ENCODE measurements at places on chromosomes 7 and 10. TPM values are rescaled to one million over a fixed set of nuclear protein-coding genes. Genes with fewer than 3 reads are reported as not detected.

The SFTPD gene
- not detected for total RNA-seq

The SLC29A4 gene
- total RNA-seq, result 0.14 TPM

The ZNF212 gene
- total RNA-seq, result 6.6 TPM

The NODAL gene
- total RNA-seq, result not detected

The AUTS2 gene
- 49.4 TPM for total RNA-seq

- DNase-seq, result no peak
These were observed 212.3 kb downstream of the DKK1 start for GRCh38 chr10:52526251-52526823.

- DNase-seq, result no peak
These were observed 577 bp downstream of the PRSS37 start for GRCh38 chr7:141840708-141841107.

- no peak for DNase-seq
These were observed 34.9 kb upstream of the KIAA1217 start for GRCh38 chr10:24174014-24174413.

GRCh38 chr7:132817949-132818348, 241.7 kb upstream of the PLXNA4 start:
- DNase-seq, result no peak

DNA sequence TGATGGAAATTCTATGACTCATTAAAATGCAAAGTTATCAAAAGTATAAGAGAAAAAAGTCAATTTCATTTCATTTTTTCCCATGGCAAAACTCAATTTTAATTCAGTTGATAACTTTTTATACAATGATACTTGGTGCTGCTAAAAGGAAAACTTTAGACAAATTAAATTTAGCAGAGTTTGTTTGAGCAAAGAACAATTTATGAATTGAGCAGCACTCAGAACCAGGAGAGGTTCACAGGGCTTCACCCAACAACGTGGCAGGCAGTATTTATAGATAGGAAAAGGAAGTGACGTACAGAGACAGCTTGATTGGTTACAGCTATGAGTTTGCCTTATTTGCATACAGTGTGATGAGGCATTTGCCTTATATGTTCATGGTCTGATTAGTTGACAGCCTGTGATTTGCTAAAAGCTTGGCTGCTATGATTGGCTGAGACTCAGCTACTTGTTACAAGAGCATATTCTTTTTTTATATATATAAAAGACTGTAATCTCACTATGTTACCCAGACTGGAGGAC, 157.2 kb upstream of the CELF2 start:
- no peak for DNase-seq

GRCh38 chr7:157193274-157193673, 54.5 kb downstream of the UBE3C start:
- no peak for DNase-seq

DNA sequence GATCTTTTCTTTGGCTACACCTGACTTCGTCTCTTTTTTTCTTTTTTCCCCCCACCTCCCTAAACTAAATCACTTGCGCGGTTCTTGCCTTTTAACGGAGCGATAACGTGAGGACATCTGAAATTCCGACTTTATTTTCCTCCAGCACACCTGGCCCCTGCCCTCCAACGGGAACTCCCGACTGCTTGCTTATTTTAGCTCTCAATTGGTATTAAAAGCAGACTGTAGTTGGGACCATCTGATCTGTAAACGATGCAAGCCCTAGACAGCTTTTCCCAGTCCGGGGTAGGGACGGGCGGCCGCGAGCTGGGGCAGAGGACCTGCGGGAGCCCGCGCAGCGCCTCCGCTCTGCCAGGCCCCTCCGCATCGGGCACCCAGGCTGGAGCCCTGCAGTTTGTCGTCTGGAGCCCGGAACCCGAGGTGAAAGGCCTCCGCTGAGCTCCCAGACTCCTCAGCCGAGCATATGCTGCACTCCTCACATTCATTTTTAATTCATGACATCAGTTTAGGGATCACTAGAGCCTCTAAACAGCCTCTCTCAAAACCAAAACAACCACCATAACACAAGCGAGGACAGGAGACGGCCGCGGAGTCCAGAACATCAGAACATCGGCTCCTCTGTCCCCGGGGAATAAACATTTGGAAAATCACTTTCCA, 10.0 kb upstream of the EMX2 start:
- no peak for DNase-seq

DNA sequence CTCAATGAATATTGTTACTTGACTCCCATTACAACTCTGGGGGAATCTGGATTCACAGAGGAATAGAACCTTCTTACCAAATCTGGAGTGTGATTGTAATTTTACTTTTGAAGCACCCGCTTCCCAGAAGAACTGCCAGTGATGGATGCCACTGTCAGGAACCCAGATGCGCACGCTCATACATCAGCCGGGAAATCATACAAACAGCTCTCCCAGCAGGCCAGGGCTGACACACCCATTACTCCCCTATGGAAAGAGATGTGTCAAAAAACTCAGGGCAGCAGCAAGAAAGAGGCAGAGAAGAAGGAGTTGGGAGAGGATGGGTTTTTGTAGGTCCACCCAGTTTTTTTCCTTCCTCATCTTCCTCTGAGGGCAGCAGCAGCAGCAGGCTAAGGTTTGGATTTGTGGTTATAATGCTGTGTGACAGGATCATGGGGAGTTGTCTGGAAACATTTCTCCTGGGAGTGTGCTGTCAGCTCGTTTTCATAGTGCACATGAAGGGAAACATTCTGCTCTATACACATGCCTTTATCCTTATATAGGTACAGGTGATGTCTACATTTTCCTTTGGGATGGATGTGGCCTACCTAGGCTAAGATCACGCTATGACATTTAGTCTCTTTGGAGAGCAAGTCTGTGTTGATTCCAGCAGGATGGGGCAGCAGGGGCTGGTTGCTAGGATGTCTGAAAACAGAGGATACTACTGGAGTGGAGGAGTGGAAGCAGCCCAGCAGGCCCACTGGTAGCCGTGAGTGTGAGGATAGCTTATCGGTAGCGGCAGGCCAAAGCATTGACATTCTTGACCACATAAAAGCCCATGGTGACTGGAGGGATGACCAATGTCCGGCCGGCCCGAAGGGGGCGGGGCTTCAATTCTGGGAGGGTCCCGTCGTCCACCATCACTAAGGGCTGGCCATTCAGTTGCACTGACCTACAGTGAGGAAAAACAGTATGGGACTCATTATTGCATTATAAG, 12.4 kb upstream of the HPS1 start:
- no peak for DNase-seq

DNA sequence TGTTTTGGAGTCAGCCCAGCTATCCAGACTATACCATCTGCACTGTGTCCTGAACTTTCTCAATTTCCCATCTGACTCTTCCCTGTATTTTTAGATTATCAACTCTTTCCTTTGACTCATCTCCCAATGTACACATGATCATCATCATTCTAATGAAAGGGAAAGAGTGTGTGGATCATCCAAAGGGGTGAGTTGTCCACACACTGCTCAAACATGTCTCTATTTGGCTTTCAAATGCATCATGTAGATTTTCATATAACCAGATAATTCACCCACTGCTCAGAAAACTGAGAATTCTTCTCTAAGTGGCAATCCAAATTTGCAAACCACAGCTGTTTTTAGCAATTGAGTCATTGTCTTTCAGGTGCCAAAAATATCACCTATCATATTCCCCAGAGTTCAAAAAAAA, 190.2 kb upstream of the HPS1 start:
- DNase-seq, result no peak

- no peak for DNase-seq
These were observed 16.9 kb upstream of the STMP1 start for GRCh38 chr7:135645296-135645904.

DNA sequence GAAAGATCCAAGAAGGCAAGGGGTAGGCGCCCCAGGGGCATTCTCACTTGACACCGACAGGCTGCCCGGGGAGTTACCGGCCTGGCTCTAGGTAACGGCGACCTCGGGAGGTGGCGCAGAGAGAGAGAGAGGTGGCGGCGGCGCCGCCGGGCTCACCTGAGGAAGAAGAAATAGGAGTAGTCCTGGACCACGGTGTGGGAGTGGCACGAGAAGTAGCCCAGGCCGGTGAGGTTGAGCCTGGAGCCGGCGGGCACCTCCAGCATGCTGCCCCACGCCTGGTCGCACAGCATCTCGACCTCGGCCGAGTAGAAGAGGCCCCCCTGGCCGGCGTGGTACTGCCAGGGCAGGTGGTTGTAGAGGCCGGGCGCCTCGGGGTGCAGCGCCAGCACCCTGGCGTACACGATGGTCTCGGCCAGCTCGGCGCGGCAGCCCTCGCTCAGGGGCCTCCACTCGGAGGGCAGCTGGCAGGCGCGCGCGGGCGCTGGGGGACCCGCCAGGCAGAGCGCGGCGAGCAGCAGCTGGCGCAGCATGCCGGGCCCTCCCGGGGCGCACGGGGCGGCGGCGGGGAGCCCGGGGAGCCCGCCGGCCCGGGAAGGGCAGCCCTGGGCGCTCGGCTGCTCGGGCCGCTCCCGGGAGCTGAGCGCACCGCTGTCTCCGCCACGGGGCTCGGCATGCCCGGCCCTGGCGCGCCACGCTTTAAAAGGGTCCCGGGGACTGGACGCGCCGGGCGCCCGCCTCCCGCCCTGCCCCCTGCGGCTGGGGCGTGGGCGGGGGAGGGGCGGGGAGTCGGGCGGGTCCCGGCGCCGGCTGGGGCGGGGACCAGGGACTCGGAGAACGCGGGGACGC, at the start of gene CCDC3:
CCDC3 (minus strand) TSS at position 673 of the 846 bp plus-strand sequence; CDS start at position 530, 143 bp downstream.
- no peak for DNase-seq

DNA sequence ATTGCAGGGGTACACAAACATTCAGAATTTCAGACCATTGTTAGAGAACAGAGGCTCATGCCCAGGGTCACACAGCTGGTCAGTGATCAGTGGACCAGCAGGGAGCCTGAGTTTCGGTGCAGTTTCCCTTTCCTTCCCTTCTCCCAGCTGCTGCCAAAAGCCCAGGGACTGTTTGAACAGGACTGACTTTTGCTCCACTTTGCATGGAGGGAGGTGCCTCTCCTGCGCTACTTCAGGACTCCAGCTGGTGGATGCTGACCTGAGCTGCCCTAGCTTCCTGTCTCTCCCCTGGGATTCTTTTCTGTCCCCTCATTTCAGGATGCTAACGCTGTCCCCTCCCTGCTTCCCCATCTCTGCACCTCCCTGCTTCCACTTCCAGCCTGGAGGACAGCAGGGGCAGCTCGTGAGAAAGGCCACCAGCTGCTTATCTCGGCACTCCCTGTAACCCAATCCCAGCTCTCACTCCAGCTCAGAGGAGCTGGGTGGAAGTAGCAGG, 14.5 kb downstream of the SH2D4B start:
- no peak for DNase-seq

GRCh38 chr7:53070883-53071282, 35.5 kb downstream of the POM121L12 start:
- DNase-seq, result no peak

All from thoracic aorta (tissue), 2 donors.